ENCODE measurements at places on chromosomes 16 and 17. TPM values are rescaled to one million over a fixed set of nuclear protein-coding genes. Genes with fewer than 3 reads are reported as not detected.

KRTAP9-8 gene
- total RNA-seq, result not detected

PSMD12 gene
- 43.4 TPM for total RNA-seq

MT1E gene
- 36.1 TPM for total RNA-seq

ANKRD40CL gene
- not detected for total RNA-seq

TMEM235 gene
- total RNA-seq, result not detected

CAMKK1 gene
- 5.2 TPM for total RNA-seq

TP53TG3 gene
- total RNA-seq, result not detected

- DNase-seq, result no peak
Observed at GRCh38 chr17:83012868-83013778, 66.3 kb upstream of the METRNL start.

- DNase-seq, result no peak
Observed at GRCh38 chr17:65785109-65785508, 223.7 kb upstream of the AXIN2 start.

- DNase-seq, result no peak
Observed at GRCh38 chr17:64273006-64273405, 9.9 kb upstream of the TEX2 start.

DNA sequence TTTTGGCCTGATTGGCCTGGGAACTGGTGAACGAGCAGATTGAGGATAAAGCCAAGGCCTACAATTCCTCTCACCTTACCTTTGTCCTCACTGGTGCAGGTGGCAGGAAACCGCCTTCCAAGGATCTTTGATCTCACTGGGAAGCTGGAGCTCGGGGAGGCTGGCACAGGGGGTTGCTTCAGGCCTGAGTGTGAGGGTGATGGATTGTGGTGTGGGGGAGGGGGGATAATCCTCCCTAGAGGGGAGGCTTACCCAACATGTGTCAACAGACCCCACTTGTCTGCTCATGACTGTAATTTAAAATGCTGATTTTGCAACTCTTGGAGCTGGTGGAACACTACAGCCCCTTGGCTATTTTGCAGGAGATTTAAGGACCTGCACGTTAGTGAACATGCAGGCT, 4.5 kb upstream of the RMI2 start:
- DNase-seq, result no peak

- no peak for DNase-seq
Observed at GRCh38 chr17:68290268-68290954, 516 bp downstream of the SLC16A6 start.

DNA sequence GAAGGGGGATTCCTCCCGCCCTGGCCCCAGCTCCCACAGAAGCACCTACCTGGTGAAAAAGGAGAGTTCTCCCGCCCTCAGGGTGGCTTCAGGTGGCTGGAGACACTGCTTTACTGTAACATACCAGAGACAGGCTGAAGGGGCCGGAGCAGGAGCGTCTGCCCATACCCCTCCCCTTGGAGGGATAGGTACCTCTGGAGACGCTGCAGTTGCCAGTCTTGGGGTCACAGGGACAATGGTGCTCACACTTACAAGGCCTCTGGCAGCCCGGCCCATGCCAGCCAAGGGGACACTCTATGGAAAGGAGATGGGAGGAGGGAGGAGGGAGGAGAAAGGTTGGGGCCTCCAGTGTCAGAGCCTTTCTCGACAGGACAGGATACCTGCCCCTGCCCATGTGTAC, 6.6 kb downstream of the NAGPA start:
- no peak for DNase-seq

- DNase-seq, result no peak
Observed at GRCh38 chr16:81204798-81205680, 33.5 kb upstream of the BCO1 start.

- DNase-seq, result no peak
Observed at GRCh38 chr16:1169285-1170075, 16.6 kb downstream of the CACNA1H start.

DNA sequence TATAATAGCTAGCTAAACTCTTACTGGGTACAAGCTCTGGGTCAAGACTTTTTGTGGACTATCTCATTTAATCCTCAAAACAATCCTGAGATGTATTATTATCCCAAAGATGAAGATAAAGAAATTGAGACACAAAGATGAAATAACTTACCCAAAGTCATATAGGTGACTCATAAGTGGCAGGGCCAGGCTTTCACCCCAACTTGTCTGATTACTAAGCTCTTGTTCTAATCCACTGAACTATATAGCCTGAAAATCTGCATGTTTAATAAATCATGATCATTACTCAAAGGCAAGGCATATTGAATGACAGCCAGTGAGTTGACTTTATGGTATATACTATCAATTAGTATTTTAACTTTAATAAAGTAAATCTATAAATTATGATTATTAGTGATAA, 77.4 kb downstream of the SKAP1 start:
- no peak for DNase-seq

GRCh38 chr16:56999409-57000270, 10.3 kb downstream of the NLRC5 start:
- DNase-seq, result peak; percentile 55

GRCh38 chr17:57485916-57486881, 229.9 kb downstream of the MSI2 start:
- DNase-seq, result no peak

- no peak for DNase-seq
Observed at GRCh38 chr17:44607836-44608690, 48.2 kb upstream of the MEIOC start.

DNA sequence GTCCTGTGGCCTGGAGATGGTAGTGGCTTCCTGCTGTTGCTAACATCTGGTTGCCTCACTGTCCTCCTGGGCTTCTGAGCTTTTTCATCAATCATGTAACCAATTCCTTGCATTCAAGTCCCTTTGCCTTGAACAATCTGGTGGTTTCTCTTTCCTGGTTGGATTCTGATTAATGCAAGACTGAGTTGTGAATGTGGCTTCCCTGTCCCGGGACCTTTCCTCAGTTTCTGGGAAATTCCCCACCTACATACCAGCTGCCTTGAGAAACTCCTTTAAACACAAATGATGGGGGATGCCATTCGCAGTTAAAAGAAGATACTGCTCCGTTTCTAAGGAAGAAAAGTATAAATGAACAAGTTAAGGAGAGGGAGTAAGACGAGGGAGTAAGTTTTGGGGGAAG, 39.9 kb upstream of the NLRP1 start:
- DNase-seq, result no peak

DNA sequence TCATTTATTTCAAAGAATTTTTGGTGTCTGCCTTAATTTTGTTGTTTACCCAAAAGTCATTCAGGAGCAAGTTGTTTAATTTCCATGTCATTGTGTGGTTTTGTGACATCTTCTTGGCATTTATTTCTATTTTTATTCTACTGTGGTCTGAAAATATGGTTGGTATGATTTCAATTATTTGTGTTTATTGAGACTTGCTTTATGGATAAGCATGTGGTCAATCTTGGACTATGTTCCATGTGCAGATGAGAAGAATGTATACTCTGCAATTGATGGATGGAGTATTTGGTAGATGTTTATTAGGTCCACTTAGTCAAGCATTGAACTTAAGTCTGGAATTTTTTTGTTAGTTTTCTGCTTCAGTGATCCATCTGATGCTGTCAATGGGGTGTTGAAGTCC, 383.0 kb downstream of the PMP22 start:
- no peak for DNase-seq

DNA sequence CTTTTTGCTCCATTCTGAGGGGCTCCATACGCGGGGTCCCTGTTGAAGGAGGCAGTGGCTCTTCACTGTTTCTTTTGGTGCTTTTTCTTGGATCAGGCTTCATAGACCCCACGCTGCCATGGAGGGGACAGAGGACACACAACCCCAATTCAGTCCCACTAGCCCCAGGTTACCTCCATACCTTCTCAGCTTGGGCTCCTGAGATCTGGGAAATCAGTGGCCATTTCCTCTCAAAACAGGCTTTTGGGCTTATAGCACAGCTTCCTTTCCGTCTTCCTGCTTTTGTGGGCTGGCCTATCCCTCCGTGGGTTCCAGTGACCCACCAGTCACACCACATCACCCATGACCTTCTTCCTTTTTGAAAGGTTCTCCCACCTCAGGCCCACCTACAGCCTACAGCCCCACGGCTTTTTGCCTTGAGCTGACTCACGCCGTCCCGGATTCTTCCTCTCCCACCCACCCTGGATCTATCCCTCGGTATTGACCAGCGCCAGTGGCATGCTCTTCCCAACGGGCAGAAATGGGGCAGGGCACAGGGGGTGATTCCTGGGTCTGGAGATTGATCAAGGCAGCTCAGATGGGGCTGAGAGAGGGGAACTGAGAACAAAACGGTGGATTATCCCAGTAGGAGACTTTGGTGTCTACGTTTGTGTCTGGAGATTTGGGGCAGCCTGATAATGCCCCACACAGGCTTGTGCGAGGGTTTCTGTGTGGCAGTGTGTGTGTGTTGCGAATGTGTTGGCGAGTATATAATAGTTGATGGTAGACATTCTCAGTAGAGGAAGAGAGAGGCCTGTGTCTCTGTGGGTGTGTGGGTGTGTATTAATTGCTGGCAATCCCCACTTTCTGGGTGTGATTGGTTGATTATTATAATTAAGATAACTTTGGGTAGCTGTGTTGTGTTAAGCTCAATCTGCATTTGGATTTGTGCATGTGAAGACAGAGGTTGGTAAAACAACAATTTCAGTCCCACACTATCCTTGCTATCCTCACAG, 3.8 kb downstream of the TBX21 start:
- peak; percentile 63 for DNase-seq

- DNase-seq, result no peak
Observed at GRCh38 chr17:19017804-19018599, 13.4 kb upstream of the FAM83G start.

DNA sequence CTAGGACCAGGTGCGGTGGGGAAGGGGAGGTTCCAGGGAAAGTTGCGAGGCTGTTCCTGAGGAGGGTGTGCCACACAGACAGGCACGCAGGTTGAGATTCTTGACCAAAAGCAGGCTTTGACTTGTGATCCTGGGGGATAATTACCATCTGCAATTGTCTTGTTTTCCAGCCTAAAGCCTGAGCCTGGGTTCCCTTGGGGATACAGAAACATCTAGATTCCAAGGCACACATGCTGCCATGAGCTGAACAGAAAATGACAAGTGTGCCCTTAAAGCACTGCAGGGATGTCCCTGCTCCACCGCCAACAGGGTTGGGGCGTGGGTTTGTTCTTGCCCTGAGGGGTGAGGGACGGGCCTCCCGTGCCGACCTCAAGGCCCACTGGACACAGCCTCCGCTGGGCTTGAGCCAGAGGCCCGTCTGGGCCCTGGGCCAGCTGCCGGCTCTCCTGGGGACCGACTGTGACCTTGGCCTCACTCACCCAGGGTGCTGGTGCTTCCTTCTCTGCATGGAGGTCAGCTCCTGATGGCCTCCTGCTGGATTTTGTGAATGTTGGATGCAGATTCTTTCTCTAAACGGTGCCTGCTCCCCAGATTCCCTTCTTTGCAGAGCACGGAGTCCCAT, 14.0 kb downstream of the CA5A start:
- DNase-seq, result no peak

Data from cardiac septum (tissue), 1 donor.